ENCODE measurements at places on chromosomes 7 and 10.

DNA sequence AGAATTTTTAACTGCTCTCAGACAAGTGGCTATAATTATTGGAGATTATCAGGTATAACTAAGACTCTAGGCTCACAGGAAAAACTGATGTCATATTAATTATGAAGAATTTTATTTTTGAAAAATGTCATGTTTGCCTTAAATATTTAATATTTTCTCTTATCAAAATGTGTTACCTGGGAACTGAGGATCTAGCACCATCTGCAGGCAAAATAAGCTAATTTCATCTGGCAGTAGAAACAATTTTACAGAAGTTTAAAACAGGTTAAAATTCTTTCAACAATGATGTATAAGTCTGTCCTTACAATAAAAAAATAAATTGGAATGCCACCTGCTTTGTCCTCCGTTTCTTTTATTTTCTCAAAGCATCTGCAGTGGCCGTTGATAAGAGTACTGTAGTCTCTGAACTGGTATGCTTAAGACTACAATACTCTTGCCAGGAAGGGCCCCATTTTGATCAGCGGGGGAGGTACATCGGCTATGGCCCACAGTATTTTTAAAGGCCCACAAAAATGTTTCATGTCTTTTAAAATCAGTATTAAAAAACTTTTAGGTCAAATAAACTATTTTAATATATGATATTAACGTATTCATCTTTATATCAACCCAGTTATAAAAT, 81.3 kb downstream of the VWDE start:
- no peak for DNase-seq

DNA sequence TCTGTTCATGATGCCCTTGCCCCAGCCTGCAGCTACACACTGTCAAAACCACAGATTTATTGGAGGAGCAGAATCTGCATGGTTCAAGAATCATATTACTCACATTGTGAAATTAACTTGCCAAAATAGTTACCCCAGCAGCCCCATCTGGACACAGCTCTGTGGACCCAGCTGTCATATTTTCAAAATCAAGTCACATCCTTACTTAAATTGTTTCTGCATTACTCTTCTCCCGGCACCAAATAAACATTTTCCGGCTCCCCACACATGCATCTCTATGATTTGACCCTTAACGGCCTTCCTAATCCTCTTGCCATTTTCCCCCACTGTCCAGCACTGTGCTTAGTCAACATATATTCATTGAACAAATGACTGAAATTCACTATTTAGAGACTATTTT, 43.8 kb upstream of the GPR26 start:
- DNase-seq = no peak

DNA sequence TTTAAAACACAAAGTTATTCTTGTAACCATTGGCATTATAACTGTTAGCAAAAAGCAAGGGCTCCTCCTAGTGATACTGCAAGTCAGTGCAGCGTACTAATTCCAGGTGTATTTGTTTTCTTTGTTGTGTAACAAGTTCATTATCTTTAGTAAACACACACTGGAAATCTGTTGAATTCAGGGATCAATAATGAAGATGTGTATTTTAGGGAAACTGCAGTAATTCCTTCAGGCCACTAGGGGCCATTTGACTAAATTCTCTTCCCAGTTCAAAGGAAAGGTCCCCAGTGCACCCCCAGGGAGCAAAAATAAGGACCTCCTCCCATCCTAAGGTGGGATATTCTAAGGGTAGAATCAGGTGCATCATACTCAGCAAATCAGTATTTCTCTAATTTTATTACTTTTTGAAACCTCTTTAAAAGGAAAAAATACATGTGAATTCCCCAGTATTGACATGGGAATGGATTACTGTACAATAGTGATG, 158.6 kb upstream of the LYZL1 start:
- no peak for DNase-seq

- no peak for DNase-seq
These were observed 47.6 kb downstream of the POT1 start for GRCh38 chr7:124881981-124882380.

- no peak for DNase-seq
These were observed 107.8 kb downstream of the TCERG1L start for GRCh38 chr10:131203456-131204357.

- DNase-seq = no peak
These were observed 10.2 kb downstream of the HIBADH start for GRCh38 chr7:27652518-27652917.

GRCh38 chr10:111429288-111430028, 352.6 kb downstream of the ADRA2A start:
- no peak for DNase-seq

GRCh38 chr10:103932971-103933370, 15.0 kb upstream of the STN1 start:
- no peak for DNase-seq

DNA sequence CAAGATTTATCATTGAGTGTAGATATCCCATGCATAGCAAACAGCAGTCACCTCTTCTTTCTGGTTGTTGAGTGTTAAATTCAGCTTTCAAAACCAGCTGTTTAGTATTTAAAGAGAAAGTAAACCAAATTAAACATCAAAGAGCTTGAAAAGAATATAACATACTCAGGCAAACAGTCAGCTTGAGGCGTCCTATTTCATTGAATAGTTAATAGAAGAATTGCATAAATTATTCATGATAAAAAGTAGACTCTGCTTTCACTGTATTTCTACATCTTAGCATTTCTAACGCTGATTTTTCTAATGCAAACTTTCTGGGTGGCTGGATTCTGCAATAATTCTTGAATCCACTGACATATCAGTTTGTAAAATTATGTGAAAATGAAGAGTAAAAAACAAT, 464.5 kb upstream of the LRRN3 start:
- no peak for DNase-seq

DNA sequence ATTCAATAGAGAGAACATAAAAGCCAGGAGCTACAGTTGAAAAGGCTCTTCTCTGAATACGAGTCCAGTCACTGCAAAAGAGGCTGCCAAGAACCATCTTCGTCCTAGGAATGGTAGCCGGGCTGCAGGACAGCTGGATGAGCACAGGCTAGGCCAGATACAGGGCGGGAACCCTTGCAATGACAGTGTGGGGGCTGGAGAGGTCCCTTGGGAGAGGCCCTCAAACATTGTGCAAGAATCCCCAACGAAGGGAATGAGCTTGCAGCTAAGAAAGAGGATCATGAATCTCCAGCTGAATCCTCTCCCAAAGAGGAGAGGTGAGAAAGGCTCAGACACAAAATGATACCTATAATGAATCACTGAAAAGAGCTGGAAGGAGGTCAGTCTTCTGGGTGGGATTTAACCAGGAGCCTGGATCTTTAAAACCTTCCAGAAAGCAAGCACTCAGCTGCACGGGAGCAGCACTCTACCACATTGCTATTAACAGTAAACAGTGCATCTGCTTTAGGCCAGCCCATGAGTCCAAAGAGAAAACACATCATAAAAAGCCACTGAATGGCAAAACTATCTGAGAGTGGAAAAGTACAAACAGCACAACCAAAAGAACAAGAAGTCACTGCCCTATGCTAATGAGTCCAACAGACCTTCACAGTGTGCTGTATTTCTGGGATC, 287.9 kb downstream of the TNS3 start:
- DNase-seq = no peak

DNA sequence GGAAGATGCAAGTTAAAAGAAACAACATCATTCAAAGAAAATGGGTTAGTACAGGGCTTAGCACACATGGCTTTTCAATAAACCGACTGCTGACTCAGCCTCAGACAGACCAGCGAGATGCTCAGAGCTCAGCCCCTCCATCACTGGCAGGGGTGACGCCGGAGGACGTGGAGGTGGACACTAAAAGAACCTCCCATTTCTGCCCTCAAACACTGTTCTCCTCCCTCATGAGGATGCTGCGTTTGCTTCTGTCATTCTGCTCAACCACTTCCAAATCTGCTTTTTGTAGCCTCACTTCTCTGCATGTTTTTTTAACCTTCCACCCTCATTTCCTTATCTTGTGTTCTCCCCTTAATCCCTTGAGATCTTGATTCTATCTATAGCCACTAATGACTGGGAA, 15.3 kb downstream of the DENND11 start:
- DNase-seq = no peak

GRCh38 chr7:29853072-29853471, 46.8 kb downstream of the WIPF3 start:
- no peak for DNase-seq

DNA sequence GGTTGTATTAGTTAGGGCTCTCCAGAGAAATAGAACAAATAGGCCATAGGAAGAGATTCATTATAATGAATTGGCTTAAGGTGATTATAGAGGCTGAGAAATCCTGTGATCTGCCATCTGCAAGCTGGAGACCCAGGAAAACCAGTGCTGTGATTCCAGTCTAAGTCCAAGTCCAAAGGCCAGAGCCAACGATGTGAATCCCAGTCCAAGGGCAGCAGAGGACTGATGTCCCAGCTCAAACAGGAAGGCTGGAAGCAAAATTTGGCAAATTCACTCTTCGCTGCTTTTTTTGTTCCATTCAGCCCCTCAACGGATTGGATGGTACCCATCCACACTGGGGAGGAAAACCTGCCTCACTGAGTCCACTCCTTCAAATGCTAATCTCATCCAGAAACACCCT, 68.0 kb downstream of the JCAD start:
- no peak for DNase-seq

- DNase-seq = no peak
These were observed 26.0 kb downstream of the EGFR start for GRCh38 chr7:55044791-55045190.

GRCh38 chr10:91410638-91411371, 661 bp downstream of the HECTD2 start:
- DNase-seq = peak; percentile 19

- no peak for DNase-seq
These were observed 4.9 kb upstream of the HERPUD2 start for GRCh38 chr7:35699796-35700305.

GRCh38 chr7:29255199-29255878, 60.8 kb downstream of the CHN2 start:
- no peak for DNase-seq

DNA sequence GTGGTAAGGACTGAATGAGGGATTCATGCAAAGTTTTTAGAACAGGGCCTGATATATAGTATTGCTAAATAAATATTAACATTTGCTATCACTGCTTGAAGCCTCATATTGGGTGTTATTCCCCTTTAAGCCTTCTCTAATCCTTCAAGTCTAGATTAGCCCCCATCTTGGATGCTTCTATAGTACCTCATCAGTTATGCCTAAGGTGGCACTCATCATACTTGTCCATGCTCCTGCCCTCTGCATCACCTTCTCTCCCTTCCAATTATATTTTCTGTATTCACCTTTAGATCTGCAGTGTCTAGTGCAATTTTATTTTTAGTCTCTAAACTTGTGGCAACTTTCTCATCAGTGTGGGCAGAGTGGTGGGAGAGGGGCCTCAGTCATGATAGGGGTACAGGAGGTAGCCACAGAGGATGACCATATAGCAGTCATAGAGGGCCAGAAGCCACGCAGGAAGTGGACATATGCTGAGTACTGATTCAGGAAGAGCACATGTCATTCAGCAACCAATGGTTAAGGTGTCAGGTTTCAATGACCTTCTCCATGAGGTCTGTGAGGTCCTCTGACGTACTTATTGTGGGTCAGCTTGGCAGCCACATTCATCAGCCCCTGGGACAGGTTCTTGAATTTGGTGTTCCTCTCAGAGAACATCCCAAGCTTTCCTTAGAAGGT, 2.5 kb downstream of the ENTPD1 start:
- DNase-seq = peak; percentile 41

- DNase-seq = no peak
These were observed 84.3 kb upstream of the MTPN start for GRCh38 chr7:136061433-136061832.

DNA sequence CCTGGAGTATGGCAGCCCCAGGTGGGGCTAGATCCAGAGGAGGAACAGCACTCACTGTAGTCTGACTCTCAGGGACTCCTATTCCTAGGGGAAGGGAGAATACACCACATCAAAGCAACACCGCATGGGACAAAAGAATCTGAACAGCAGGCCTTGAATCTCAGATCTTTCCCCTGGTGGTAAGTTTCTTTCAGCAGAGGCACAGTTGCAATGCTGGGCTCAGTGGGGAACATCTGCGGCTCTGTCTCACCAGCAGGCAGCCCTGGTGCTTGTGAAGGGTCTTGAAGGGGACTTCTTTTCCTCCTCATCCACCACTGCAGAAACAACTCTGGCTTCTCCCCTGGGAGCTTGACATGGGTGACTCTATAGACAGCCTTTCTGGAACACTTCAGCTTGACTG, 111.2 kb upstream of the ARHGAP21 start:
- DNase-seq = no peak

GRCh38 chr7:158060216-158060615, 527.4 kb downstream of the PTPRN2 start:
- DNase-seq = no peak

GRCh38 chr10:76666891-76667290, 970.7 kb downstream of the KCNMA1 start:
- no peak for DNase-seq

DNA sequence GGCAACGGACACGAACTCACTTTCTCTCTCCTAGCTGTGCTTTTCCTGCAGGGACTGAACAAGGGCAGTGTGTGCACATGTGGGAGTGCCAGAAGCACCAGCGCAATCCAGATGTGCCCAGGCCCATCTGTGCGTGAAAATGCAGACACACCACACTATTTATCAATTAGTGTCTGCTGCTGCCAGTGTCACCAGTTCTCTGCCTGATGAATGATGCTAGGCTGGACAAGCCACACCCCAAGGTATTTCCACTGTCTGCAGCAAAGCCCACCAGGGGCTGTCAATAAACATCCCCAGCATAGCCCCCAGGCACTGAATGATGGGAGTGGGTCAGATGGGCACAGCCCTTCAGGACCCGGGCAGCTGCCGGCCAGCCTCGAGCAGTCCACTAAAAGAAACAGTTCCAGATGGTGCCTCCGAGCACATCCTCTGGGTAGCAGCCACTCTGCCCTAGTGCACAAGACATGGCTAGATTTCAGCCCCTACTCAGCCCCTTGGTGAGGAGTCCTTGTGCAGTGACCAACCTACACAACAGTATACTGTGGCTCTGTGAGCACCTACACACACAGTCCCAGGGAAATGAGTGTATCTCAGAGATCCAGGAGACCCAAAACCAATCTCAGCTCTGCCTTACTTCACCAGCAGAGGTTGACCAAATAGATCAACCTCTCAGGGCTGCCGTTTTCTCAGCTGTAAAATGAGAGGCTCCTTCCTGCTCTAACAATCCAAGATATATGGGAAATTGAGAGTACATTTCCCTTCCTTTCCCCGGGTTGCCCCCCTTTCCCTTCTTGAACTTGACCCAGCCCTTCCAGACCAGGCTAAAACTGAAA, 314.7 kb downstream of the PLXNA4 start:
- DNase-seq = no peak

DNA sequence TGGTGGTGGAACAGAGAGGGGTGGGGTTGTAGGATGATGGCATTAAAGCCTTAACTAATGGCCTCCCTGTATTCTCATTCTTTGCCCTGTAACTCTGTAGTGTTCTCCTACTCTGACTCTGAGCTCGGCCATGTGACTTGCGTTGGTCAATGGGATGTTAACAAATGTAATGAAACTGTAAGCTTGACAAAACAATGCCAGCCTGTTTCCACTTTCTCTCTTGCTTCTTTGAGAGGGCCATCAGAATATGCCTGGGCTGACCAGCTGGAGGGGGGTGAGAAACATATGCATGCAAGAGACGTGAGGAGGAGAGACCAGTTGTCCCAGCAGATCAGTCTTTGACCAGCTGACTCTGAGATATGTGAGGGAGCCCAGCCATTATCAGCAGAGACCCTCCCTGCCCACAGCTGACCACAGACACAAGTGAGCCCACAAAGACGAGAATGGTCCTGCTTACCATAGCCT, 100.6 kb downstream of the ICA1 start:
- no peak for DNase-seq

- no peak for DNase-seq
These were observed 174.8 kb upstream of the PRPS1L1 start for GRCh38 chr7:18202315-18203045.

- DNase-seq = no peak
These were observed 69.8 kb downstream of the SCRN1 start for GRCh38 chr7:29919790-29920189.
